ENCODE measurements at places on chromosomes 4 and X. TPM values are rescaled to one million over a fixed set of nuclear protein-coding genes. Genes with fewer than 3 reads are reported as not detected.

BRS3 gene
- not detected for total RNA-seq

SYTL5 gene
- total RNA-seq: 0.56 TPM

DCX gene
- not detected for total RNA-seq

NPNT gene
- total RNA-seq: not detected

BMPR1B gene
- total RNA-seq: 0.90 TPM

KLB gene
- total RNA-seq: not detected

CXCR3 gene
- total RNA-seq: not detected

CXCL10 gene
- 0.28 TPM for total RNA-seq

GSX2 gene
- not detected for total RNA-seq

FDCSP gene
- total RNA-seq: not detected

AGTR2 gene
- total RNA-seq: not detected

LEF1 gene
- total RNA-seq: 0.56 TPM

CCNQ gene
- total RNA-seq: 27.6 TPM

SSX2B gene
- total RNA-seq: not detected

ARHGAP36 gene
- not detected for total RNA-seq

THOC2 gene
- total RNA-seq: 93.9 TPM

AFF2 gene
- total RNA-seq: 0.72 TPM

IL13RA1 gene
- total RNA-seq: 35.6 TPM

NMU gene
- total RNA-seq: not detected

DDIT4L gene
- 3.9 TPM for total RNA-seq

FAM47E gene
- total RNA-seq: not detected

ARSD gene
- 7.2 TPM for total RNA-seq

PCDH18 gene
- total RNA-seq: 108 TPM

CTAG2 gene
- 27.1 TPM for total RNA-seq

CYTL1 gene
- total RNA-seq: 1.4 TPM

AFAP1 gene
- total RNA-seq: 48.2 TPM

CDX4 gene
- not detected for total RNA-seq

ZNF185 gene
- 3.6 TPM for total RNA-seq

SH2D1A gene
- not detected for total RNA-seq

SPANXA1 gene
- not detected for total RNA-seq

CLDN34 gene
- not detected for total RNA-seq

LGI2 gene
- total RNA-seq: not detected

TMPRSS11B gene
- not detected for total RNA-seq

TRPC5OS gene
- not detected for total RNA-seq

PNMA5 gene
- not detected for total RNA-seq

SLC9B1 gene
- 0.28 TPM for total RNA-seq

FOXR2 gene
- not detected for total RNA-seq

SPANXC gene
- not detected for total RNA-seq

PAGE1 gene
- total RNA-seq: not detected

ENPEP gene
- total RNA-seq: 0.28 TPM

P2RY8 gene
- total RNA-seq: not detected

NEXMIF gene
- under 0.01 TPM for total RNA-seq

ADGRL3 gene
- 2.5 TPM for total RNA-seq

AFP gene
- total RNA-seq: 1.3 TPM

MAGEA8 gene
- total RNA-seq: not detected

ARR3 gene
- not detected for total RNA-seq

GAGE12J gene
- total RNA-seq: not detected

HEPH gene
- 23.5 TPM for total RNA-seq

IL1RAPL1 gene
- total RNA-seq: 12.5 TPM

STK32B gene
- 5.8 TPM for total RNA-seq

BTK gene
- total RNA-seq: not detected

RAB41 gene
- not detected for total RNA-seq

F8A3 gene
- 0.18 TPM for total RNA-seq

Data from IMR-90 (cell line).